ENCODE measurements at places on chromosomes 2 and 18.

DNA sequence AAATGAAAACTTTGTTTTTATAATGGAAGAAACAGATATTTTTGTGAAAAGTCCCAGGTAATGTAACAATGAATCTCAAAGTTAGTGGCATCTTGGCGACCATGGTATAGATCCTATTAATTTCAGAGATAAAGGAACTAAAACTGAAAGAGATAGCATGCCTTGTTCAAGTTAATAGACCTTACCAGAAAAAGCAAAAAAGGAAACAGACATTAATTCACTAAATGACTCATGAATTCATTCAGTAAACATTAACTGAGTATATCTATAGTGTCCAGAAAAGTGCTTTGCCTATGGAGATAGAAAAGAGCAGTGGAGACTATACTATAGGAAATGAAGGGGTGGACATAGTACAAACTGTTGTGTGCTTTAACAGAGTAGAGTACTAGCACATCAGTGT, 763.3 kb downstream of the TRIB2 start:
- no peak for DNase-seq

- DNase-seq: no peak
Observed at GRCh38 chr2:160592993-160593392, 99.4 kb upstream of the RBMS1 start.

GRCh38 chr2:224997802-224998201, 44.5 kb downstream of the DOCK10 start:
- peak; percentile 61 for DNase-seq

DNA sequence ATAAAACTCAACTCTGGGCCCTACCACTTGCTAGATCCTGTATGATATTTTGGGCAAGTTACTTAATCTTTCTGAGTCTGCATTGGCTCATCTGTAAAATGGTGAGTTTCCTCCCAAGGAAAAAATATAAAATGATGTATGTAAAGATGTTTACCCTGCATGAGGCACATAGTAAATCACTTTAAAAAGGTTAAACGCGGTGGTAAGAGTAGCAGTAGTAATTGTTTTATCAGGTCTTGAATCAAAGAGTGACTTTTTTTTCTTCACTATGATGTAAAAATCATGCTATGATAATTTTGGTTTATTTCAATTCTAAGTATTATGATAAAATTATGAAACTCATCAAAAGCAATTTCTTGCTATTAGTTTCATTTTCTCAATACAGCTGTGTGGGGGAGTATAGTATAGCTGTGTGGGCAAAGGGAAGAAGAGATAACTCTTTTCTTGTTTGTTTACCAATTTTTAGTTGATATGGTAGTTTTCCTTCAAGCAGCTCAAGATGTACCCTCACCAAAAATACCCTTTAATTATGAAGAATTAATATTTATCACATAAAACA, 10.7 kb downstream of the ARHGAP15 start:
- no peak for DNase-seq

- no peak for DNase-seq
Observed at GRCh38 chr2:22879009-22879863, 505.7 kb upstream of the KLHL29 start.

DNA sequence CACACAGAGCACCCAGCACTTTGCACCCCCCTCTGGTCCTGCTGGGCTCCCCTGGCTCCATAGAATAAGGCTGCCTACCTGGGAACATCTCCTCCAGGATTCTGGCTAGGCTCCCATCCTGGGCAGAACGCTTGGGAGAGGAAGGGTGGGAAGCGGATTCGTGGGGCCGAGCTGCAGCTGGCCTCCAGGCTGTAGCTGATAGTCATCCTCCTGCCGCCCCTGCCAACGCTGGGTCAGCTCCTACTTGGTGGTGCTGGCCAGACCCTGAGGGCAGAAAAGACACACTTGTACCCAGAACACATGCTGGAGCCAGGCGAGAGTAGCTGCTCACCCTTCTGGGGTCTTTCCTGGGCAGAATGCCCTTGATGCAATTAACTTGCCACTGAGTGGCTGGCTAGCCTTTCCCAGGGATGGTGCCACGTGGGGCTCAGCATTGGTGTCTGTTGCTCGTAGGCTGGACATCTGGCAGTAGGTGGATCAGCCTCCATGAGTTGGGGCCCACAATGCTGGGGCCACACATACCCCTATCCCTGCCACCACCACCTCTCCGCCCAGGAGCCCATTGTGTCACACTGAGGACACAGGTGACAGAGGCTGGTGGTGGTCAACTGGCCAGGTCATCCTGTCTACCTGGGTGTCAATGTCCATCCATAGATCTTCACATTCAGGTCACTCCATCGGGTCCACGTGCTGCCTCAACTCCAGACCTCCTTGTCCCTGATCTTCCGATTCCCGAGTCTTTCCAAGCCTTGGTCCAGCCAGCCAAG, 112.8 kb downstream of the NDUFA10 start:
- DNase-seq: no peak

DNA sequence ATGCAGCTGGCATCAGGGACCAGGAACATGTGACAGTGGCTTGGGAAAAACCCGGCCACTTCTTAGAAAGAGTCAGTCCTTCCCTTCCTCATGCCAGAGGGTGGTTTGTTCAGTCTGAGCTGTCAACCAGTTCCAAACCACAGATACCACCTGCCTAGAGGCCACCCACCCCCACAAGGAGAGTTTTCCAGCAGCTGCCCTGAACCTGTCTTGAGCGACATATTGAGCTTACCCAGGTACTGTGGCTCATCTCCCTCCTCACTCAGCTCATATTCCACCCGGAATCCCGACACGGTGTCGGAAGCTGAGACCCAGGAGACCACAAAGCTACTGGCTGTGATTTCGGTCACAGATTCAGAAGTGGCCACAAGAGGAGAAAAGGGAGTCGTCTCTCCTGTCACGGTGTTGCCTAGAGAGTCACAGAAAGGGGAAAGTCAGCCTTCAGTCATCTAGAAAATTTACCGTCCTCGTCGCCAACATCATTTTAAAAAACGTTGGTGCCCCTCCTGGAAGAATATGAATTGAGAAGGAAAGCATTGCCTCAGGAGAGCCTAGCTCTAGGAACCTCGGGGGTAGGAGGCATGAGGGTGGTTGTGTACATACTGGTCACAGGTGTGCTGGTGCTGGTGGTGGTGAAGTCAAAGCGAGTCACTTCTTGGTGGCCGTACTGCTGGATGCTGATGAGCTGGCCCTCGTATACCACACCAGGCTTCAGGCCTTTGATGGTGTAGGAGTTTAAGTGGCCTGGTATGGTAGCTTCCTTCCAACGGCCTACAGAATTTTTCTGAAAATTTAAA, 26.3 kb downstream of the FN1 start:
- DNase-seq: no peak

- DNase-seq: peak; percentile 18
Observed at GRCh38 chr2:142825861-142826260, 51.6 kb upstream of the KYNU start.
